ENCODE measurements at places on chromosomes 5 and 9.

- no peak for DNase-seq
Measured at GRCh38 chr9:79701651-79702050, 129.9 kb downstream of the TLE4 start.

DNA sequence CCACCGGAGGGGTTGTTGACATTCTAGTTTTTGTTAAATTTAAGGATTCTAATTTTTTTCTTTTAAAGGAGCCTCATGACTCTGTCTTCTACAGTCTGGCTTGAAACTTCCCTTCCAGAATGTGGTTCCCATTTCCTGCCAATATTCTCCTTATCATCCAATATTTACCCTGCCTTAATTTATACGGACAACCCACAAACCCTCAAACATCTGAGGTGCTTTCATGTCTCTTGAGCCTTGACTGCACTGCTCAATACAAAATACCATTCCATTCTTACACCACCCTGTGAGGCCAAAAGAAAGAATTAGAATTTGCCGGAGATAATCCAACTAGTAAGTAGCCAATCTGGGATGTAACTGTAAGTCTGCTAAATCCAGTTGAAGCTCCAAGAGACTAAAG, 346.5 kb downstream of the SPOCK1 start:
- no peak for DNase-seq

GRCh38 chr9:105053209-105053652, 125.3 kb upstream of the ABCA1 start:
- DNase-seq, result no peak

DNA sequence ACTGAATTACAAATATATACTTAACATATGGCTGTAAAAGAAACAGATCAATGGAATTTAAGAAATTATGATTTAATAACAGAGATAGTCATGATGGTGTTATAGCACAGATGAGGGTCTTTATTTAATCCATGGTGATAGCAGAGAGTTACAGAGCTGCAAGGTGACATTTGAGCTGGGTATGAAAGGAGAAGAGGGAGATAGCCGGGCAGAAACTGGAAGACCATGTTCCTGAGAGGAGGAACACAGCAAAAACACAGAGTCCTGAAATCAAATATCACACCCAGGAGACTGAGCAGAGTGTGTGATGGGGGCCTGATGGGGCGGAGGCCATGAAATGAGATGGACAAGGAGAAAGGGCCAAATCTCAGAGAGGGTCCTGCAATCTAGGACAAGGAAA, 163.4 kb downstream of the PJA2 start:
- DNase-seq, result no peak

- DNase-seq, result no peak
Measured at GRCh38 chr5:15431923-15432322, 68.1 kb upstream of the FBXL7 start.

DNA sequence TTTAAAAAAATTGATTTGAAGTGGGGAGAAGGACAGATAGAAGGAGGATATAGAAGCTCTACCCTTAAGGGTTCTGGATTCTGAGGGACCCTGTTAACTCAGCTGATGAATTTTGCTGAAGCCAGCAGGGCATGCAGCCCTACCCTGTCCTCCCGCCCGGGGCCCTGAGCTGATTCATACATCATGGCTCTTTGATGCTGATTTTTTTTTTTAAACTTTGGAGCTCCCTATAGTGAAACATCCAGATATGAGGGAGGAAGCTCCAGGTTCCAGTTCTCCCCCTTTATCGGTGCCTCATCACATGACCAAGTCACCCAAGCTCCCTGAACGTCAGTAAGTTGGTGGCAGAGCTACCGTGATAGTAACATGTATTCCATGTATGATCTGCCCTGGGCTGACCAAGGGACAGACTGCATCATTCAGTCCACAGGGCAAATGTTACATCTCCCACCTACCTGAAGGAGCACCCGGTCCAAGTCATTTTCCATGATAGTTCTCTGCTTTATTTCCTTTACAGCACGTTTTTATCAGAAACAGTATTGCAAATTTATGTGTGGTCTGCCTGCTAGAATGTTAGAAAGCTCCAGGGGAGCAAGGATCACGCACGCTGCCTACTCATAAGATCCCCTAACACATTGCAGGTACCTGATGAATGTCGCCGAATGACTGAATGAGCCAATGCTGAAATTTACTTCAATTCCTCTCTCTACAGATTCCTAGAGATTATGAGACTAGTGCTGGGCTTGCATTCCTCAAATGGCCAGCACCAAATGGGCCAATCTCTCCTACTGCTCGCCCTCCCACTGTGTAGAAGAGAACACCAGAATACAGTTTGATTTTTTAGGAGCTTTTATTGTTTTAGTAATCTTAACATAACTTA, 25.9 kb downstream of the SPARC start:
- no peak for DNase-seq
